ENCODE measurements at places on chromosomes 6 and 20.

- DNase-seq = peak; percentile 58
These were observed 647 bp downstream of the AK9 start for GRCh38 chr6:109690373-109690736.

DNA sequence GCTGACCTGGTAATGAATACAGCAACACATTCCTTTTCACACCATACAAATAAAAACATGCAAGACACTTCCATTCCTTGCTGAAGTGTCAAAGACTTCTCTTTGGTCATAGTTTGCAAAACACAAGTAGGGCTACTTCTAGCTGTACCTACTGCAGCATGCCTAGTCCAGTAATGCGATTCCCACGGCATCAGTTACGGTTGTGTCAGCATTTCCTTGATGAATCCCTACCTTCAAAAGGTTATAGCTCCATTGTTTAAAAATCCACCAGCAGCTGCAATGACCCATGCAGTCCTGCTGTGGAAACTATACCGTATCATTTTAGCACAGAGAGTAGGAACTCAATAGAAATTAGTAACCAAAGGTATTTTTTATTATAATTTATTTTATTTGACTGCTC is 1371.5 kb downstream of the EPHA7 start:
- DNase-seq = no peak

- no peak for DNase-seq
These were observed 153.7 kb downstream of the FOXC1 start for GRCh38 chr6:1763404-1763803.

DNA sequence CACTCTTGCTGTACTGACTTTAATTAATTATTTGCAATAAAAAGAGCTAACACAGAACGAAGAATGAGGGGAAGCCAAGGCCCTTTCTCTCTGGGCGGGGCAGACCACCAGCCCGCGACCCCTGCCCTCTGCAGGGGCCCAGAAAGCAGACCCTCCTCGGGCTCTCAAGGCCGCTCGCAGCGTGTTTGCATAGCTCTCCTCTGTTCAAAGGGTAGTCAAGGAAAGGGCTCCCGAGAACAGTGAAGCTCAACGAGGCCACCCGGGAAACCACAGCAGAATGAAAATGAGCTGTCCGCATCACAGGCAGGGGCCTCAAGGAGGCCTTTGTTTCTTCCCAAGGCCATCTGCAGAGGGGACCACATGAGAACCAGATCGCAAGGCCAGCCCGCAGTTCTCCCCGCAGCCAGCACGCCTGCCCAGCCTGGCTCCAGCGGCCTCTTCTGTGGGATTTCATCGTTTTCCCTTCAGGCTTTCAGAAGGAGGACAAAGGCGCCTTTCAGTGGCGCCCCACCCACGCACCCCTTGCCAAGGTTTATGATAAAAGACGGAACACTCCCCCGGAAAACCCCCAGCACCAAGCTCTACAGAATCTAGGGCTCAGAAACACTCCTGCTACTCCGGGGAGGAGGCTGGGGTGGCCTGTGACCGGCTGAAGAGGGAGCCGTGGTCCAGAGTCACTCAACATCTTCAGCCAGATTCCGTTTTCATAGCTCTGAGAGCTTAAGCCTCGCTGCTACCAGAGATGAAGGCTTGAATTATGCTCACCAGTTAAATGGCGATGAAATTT is 25.3 kb downstream of the ACSS1 start:
- DNase-seq = no peak

Data from activated CD4-positive, alpha-beta T cell treated with anti-CD3 and anti-CD28 coated beads, Interleukin-2, amount 50 U/mL, for 4 hours (primary cell).